GM04504 (cell line): ENCODE measurements at places on chromosomes 12 and 14.

GRCh38 chr12:61647566-61647965, 612.6 kb upstream of the USP15 start:
- no peak for DNase-seq

DNA sequence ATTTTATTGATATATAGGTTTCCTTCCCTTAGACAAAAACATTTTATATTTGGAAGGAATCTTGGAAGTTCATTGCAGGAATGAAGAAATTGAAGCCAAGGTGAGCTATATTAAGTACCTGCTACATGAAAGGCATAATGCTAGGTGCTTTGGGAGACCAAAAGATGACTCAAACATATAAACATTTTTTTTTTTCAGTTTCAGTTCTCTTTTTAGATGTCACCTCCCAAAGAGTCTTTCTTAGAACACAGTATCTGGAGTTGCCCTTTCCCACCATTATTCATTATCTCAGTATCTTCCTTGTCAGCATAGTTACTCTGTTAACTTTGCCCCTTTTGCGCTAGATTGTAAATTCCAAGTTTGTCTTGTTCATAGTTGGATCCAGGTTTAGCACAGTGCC, 1.1 kb downstream of the LIN52 start:
- DNase-seq: no peak

GRCh38 chr14:90344331-90345238, 12.8 kb upstream of the NRDE2 start:
- DNase-seq: no peak

GRCh38 chr14:61153431-61153830, 127.7 kb downstream of the TMEM30B start:
- DNase-seq: no peak

GRCh38 chr12:46554460-46554859, 181.9 kb upstream of the SLC38A2 start:
- DNase-seq: no peak

DNA sequence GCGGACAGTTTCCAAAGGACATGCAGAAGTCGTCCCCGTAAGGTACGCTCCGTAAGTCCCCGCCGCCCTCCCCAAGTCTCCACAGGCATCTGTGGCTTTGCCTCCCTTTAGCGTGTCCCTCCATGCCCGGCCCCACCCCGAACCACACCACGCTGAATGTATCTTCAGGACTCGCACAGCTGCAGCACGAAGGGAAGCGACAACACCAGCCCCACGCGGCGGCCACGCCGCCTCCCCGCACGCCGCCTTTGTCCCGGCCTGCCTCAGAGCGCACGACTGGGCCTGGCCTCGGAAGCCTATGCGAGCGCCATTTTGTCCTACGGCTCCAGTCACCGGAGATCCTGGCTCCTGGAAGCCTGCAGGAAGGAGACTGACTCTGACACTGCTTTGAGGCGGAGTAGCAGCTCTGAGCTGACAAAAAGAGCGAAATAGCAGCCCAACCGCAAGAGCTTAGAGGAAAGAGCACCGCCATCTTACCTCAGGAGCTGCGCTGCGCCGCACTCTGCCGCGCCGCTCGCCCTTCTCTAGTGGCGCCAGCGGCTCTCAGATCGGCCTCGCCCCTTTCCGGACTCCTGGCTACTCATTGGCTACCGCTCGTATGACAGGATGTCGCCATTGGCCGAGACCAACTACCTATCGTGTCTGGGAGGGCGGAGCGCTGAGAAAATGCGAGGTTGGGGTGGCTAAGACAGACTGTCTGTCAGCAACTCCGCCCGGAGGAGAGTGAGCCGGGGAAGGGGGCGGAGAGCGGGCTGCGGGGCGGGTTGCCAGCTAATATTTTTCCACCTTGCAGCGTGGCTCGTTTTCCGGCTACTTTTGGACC, at the start of gene KANSL2:
KANSL2 (minus strand) TSS at position 529 of the 823 bp plus-strand sequence. CDS start 606 bp downstream, outside the sequence.
- peak; percentile 98 for DNase-seq

DNA sequence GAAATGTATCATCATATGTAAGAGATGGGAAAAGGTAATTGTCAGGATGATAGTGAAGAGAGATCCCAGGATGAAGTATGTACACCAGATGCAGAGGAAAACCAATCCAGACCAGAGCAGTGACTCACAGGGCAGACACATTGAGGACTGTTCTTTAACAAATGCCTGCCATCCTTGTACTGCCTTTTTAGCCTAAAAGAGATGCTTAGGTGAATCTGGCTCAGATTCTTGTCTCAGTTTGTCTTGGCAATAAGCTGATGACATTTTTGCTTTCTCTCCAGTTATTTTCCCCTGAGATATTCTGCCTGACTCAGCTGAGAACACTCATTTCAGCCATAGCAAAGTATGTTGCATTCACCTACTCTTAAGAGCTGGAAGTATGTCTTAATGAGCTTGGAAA, 405.3 kb upstream of the USP15 start:
- DNase-seq: no peak

- DNase-seq: no peak
Observed at GRCh38 chr12:14072987-14073386, 91.6 kb upstream of the GRIN2B start.

- DNase-seq: no peak
Observed at GRCh38 chr12:304805-305204, 42.2 kb upstream of the SLC6A13 start.

- DNase-seq: peak; percentile 59
Observed at GRCh38 chr14:69543341-69544115, 31.1 kb downstream of the CCDC177 start.

GRCh38 chr14:48914382-48914781, 671.8 kb downstream of the RPS29 start:
- no peak for DNase-seq

GRCh38 chr12:68975811-68976210, 42.8 kb upstream of the CPM start:
- no peak for DNase-seq

- DNase-seq: no peak
Observed at GRCh38 chr12:1800401-1801302, 19.7 kb upstream of the LRTM2 start.

GRCh38 chr14:102659797-102660196, 67.3 kb downstream of the RCOR1 start:
- DNase-seq: peak; percentile 48

GRCh38 chr14:26934151-26934550, 336.3 kb upstream of the NOVA1 start:
- no peak for DNase-seq

DNA sequence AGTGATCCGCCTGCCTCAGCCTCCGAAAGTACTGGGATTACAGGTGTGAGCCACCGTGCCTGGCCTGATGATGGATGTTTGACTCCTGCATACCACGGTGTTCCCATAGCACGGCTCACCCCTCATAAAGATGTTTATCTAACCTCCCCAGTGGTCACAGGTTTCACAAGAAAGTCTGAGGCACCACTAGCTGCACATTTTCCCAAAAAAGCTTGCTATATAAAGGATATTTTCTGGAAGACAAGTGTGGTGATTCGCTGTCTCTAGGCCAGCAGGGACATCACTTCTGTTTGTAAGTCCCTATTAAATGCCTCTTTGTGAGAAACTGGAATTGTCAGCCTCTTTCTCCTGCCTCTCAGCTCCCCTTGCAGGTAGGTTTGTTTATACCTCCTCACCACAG, 18.3 kb downstream of the PLEK2 start:
- DNase-seq: no peak

- DNase-seq: no peak
Observed at GRCh38 chr14:24274101-24274543, 2.7 kb upstream of the RABGGTA start.

- DNase-seq: no peak
Observed at GRCh38 chr12:72677846-72678245, 405.7 kb downstream of the TRHDE start.

DNA sequence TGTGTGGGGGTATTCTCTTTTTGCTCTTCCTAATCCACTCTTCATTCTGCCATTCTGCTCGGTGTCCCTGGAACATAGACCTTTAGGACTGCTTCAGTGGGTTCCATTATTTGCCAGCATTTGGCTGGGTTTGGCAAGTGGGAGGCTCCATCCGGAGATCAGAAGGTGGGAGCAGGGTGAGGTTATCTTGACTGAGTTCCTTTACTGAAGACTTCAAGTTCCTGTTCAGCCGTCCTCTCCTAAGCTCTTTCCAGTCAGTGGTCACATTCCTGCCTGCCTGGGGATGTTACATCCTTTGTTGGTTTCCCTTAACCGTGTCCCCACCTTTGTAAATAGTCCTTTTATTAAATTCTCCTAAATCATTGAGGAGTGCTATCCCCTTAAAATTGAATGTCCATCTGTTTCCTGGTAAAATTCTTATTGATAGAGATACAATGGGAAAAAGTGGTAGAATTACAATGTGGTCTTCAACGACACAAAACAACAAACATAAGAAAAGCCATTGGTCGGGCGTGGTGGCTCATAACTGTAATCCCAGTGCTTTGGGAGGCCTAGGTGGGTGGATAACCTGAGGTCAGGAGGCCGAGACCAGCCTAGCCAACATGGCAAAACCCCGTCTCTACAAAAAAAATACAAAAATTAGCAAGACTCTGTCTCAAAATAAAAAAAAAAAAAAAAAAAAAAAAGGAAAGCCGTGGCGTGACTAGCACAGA, 5.0 kb upstream of the MIA2 start:
- no peak for DNase-seq

GRCh38 chr14:83994020-83994419, 1535.9 kb upstream of the FLRT2 start:
- DNase-seq: no peak

- DNase-seq: no peak
Observed at GRCh38 chr12:109736552-109737108, 23.0 kb downstream of the FAM222A start.

DNA sequence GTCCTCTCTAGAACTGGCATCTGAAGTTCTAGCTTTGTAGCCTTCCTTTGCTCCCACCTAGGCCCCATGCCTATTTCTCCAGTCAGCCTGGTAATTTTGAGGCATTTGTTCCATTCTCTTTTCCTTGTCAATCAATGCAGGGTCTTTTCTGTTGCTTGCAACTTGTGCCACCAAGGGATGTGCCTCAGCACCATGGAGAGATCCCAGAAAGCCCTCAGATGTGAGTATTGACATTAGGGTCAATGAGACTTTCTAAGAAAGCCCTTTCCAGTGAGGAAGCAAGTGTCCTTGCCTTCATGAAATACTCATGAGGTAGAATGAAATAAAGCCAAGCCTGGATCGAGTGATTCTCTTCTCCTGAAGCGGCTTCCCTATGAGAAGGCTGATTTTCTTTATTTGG, 213.9 kb downstream of the SLC15A4 start:
- DNase-seq: no peak
